NCI-H1092 (cell line): ENCODE measurements at places on chromosomes 12 and 14.

- no peak for DNase-seq
These were observed 203.4 kb downstream of the KIF26A start for GRCh38 chr14:104341532-104342434.

GRCh38 chr14:78090864-78091263 is 79.3 kb upstream of the NRXN3 start:
- no peak for DNase-seq

DNA sequence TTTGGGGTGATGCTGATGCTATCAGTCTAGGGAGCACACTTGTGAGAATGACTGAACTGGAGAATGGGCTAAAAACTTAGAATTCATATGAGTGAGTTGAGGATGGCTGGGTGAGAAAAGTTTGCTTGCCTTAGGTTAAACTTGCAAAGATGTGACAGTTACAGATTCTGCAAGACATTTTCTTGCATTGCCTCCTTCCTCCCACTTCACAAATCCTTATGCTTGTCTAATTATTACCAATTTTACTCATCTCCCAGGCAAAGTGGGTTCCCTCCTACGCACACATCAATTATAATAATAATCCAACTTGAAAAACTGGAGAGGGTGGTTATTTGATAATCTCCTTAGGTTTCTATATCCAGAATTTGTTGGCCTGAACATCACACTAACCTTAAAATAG is 50.9 kb downstream of the ATP2B1 start:
- DNase-seq = no peak

DNA sequence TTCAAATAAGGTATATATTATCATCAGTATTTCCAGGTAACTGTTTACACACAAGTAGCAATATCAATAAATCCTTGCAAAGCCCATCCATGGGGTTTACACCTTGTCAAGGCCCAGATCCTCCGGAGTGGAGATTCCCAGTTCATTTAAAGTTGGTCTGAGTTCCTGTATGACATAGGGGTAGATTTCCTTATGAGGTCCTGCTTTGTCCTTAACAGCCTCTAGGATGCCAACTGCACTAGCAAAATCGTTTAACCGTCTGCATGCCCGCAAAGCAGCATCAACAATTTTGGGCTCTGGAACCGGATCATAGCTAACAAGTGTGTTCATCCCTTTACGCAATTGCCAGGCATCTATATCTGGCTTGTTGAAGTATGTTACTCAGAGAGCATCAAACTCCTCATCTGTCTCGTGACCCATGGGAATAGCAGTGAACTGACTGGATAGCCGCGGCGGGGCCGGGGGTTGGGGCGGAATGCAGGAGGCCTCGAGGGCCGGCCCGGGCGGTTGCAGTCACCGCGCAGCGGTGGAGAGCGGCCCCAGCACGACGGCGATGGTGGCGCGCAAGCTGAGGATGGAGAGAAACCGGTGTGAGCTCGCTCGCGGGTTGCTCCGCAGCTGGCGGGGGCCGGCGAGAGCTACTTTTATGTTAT is 30.6 kb upstream of the FBXO34 start:
- no peak for DNase-seq

DNA sequence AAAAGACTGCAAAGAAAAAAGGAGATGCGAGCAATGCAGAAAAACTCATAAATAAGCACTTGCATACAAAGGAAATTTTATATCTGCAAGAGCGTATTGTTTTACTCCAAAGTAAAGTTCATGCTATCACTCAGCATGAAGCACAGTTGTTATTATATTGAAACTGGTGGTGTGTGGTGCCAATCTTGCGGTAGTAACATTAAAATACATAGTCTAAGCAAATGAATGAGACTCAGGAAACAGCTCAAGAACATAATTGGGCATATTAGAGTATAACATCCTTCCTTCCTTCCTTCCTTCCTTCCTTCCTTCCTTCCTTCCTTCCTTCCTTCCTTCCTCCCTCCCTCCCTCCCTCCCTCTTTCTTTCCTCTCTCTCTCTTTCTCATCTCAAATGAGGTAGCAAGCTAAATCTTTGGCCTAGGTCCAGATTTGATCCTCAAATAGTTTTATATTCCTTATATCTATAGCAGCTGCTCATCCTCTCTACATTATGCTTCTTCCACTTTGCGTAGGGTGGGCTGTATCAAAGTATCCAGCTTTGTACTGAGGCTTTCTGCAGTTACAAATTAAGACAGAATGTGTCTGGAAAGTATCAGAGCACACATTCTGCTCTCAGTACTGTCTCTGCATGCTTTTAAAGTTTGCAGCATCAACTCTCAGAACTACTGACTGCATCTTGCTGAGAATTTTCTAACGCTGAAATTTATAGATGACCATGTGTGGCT is 718.3 kb downstream of the RERGL start:
- no peak for DNase-seq

GRCh38 chr14:76919431-76920330 is 93.5 kb downstream of the LRRC74A start:
- DNase-seq = peak; percentile 85

DNA sequence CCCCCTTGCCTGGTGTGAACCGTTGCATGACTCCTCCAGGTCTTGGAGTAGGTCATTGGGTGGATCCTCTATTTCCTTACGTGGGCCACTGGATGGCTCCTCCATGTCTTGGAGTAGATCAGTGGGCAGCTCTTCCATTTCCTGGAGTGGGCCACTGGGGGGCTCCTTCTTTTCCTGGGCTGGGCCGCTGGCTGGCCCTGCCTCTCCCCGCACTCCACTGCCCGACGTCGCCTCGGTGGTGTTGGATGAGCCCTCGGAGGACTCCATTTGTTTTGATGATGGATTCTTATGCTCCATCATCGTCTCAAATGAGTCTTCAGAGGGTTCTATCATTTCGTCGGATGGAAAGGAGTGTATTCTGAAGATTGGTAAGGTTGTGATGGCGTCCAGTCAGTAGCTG is 19.1 kb downstream of the RTL1 start:
- DNase-seq = no peak

GRCh38 chr12:106418970-106419369 is 61.4 kb downstream of the POLR3B start:
- no peak for DNase-seq

GRCh38 chr12:113241191-113242025 is 20.1 kb downstream of the TPCN1 start:
- peak; percentile 30 for DNase-seq

GRCh38 chr12:128820723-128821432 is 2.9 kb downstream of the SLC15A4 start:
- no peak for DNase-seq

- DNase-seq = no peak
These were observed 1437.2 kb downstream of the LRFN5 start for GRCh38 chr14:43043850-43044249.

DNA sequence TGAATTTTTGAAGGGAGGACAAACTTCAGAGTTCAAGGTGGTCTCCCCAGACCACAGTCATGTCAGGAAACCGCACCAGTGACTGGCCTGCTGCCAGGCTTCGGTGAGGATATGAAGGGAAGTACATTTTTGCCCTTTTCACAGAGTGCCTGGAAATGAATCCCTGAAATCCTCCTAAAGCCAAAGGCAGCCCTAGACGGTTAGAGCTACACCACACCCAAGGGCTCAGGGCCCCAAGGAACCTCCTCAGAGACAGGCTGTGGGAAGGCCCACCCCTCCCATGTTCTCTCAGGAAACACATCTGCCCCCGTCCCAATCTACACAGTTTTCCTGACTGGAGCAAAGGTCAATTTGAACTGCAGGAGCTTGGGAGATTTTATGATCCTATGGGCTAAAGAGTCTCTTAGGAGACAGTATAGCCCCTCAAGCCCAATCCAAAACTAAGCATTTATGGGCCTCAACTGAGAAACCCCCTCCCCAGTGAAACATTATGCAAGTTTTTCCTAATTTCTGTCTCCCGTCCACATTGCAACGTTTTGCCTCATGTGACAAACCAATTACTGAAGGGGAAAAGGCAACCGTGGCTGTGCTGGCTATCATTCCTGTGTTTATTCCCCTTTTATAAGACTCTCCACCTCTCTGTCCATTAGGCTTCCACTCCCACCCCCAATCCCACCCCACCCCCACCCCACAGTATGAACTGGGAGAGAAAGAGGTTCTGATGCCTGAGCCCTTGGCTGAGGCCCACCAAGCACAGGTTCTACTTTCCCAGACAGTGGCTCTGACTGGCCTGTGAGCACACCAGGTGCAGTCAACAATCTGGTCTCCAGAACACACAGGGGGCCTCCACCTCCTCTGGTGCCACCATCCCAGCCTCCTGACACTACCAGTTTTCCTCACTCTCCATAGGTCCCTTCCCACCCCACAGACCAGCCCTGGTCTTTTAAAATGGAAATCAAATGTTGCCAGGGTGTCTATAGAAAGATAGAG is 9.6 kb upstream of the RNASE1 start:
- no peak for DNase-seq

DNA sequence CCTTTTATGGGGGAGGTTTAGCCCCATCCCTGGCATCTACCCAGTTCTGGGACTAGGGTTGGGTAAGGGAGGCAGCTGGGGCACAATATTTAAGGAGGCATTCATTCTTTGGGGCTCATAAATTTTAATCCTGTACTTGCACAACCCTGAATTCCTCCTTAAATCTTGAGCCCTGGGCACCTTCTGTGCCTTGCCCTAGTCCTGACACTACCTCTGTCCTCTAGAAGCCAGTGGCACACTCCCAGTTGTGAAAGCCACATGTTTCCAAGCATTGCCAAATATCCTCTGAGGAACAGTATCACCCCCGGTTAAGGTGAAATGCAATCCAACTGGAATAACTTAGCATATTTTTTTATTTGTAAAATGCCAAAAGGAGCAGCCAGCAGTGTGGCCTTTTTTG is 36.6 kb downstream of the SLC16A7 start:
- no peak for DNase-seq

DNA sequence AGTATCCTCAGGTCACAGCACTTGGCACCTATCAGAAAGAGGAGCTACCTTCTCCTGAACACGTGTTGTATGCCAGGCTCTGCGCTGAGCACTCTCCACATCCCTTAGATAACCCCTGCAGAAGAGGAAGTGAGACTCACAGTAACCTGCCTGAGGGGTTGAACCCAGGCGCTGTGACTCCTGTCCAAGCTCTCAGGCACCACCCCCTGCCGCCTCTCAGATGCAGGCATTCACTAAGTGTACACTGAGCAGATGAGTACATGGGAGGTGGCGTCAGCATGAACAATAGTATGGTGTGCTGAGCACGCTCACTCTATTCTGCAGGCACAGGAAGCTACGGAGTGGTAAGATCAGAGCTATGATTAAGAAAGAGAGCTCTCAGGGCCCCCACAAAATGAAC is 21.0 kb upstream of the RIC8B start:
- no peak for DNase-seq

- peak; percentile 2 for DNase-seq
These were observed 41.6 kb upstream of the CAPRIN2 start for GRCh38 chr12:30796313-30796780.

DNA sequence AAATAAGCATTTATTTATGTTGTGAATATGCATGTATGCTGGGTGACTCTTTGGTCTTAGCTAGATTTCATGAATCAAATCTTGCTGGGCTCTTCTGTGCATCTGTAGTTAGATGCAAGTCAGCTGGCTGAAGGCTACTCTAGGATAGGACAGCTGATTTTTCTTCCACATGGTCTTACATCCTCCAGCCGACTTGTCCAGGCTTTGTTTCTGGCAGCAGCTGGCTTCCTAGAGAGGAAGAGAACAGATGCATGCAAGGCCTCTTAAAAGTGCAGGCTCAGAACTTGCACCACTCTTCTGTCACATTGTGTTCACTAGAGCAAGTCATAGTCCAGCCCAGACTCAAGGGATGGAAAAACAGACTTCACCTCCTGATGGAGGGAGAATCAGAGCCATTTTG is 435.4 kb upstream of the STXBP6 start:
- DNase-seq = no peak

- no peak for DNase-seq
These were observed 726.8 kb downstream of the VRK1 start for GRCh38 chr14:97523936-97524335.

GRCh38 chr14:22841769-22842168 is 5.4 kb downstream of the MMP14 start:
- DNase-seq = no peak

DNA sequence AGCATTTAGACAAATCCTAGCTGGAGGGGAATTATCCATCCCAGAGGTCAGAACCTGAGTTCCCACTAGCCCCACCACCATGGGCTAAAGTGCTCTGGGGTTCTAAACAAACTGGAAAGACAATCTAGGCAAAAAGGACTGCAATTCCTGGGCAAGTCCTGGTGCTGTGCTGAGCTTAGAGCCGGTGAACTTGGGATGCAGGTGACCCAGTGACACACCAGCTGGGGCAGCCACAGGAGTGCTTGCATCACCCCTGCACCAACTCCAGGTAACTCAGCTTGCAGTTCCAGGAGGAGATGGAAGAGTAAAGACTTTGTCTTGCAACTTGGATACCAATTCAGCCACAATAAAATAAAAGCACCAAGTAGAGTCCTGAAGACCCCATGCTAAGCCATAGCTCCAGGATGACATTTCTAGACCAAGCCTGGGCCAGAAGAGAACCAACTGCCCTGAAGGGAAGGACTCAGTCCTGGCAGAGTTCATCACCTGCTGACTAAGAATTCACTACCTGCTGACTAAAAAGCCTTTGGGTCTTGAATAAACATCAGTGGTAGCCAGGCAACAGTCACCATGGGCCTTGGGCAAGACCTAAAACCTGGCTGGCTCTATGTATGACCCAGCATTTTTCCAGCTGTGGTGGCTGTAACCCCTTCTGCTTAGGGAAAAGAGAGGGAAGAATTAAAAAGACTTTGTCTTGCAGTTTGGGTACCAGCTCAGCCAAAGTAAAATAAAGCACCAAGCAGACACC is 223.4 kb upstream of the DIO2 start:
- no peak for DNase-seq

GRCh38 chr12:28057856-28058615 is 85.5 kb upstream of the PTHLH start:
- no peak for DNase-seq

- no peak for DNase-seq
These were observed 188.8 kb downstream of the STXBP6 start for GRCh38 chr14:24861083-24861630.

DNA sequence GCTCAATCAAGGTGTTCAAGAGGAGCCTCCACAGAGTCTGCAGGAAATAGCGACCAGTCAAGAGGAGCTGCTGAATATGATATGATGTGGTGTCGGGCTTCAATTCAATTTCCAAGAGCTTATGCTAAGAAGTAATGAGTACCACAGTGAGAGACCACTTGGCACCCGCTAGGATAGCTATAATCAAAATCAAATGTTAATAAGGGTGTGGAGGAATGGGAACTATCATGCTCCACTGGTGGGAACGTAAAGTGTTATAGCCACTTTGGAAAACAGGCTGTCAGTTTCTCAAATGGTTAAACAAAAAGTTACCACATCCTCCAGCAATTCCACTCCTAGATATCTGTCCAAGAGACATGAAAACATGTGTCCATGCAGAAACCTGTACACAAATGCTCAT is 6.7 kb downstream of the POLR3B start:
- no peak for DNase-seq

- DNase-seq = no peak
These were observed 21.8 kb downstream of the MGAT4C start for GRCh38 chr12:86234316-86234855.
